ENCODE measurements at places on chromosomes 7 and 10.

DNA sequence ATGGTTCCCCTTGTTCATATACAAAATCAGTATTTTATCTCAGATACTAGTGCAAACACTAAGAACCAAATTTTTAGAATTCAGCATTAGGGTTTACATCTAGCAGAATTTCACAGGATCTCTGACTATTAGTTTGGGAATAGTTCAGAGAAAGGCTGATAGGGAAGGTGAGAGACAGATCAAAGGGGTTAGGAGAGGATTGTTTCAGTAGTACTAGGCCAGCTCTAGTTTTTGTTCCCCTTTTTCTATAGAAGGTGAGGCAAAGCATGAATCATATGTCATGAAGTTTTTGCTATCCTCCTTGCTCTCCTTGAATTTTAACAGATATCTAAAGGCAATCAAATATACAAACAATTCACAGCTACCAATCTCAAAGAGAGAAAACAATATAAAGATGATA, 26.1 kb upstream of the CTNNA3 start:
- DNase-seq: no peak

GRCh38 chr10:131891929-131892805, 8.6 kb upstream of the PPP2R2D start:
- DNase-seq: no peak

GRCh38 chr7:129470411-129470810, 31.9 kb upstream of the SMKR1 start:
- no peak for DNase-seq

DNA sequence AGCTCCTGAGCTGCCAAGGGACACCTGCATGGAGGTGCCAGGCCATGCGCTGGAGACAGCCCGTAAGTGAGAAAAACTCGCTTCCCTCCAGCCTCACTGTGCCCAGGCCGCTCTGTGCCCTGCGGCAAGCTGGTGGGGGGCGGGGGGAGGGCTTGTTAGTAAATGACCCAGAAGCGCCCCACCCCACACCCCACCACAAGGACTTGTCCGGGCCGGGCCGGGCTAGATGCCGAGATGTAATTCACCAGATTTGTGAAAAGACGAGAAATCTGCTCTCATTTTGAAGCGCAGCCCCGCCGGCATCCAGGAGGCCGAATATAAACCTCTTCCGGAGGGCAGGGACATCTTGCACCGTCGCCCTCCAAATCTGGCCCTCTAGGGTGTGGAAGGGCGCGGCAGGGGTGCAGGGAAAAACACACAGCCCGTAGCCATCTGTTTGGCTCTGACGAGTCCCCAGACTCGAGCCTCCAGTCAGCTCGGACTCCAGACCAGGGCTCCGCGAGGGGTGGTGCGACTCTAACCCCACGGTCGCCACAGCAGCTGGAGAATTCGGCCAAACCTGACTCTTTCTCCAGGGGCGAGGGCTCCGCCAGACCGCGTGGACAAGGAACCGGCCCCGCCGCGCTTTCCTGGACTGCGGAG, 14.8 kb downstream of the TLX1 start:
- no peak for DNase-seq

GRCh38 chr10:86349474-86349873, 17.1 kb downstream of the GRID1 start:
- DNase-seq: no peak

DNA sequence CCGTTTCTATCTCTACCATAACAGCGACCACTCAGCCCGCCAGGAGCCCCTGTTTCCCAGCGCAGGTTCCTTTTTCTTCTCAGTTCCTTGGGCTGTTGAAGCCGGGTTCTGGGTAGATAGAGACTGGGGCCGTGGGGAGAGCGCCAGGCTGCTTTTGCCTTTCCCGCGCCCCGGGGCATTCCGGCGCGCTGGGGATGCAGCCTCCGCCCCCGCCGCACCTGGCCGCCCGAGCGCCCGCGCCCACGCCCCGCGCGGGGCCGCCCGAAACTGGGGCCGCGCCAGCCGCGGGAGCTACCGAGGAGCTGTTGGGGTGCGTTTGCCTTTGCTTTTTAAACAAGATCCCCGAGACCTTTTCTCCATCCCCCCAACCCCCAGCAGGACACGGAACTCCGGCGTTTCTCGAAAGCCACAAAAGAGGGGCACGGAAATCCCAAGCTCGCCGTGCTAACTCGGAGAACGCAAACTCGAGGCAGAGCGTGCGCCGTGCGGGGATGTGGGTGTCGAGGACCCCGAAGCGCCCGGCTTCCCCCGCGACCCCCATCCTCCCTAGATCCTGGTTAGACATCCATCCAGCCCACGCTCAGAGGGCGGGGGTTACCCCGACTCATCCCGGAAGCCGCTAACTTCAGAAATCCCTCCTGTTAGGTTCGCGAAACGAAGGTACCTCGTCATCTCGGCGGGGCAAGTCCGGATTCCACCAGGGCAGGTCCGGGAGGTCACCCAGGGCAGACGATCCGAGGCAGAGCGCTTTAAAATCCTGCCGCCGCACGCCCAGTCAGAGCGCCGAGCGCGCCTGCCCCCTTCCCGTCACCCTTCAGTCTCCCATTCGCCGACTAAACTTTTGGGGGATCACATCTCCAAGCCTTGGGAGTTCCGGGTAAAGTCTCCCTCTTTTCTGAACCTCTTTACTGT, 1.0 kb downstream of the GRM8 start:
- peak; percentile 7 for DNase-seq

Data from CD4-positive, alpha-beta T cell treated with Interleukin-4 for 1 hour (primary cell).